ENCODE measurements at places on chromosomes 5 and 9.

- DNase-seq: no peak
Measured at GRCh38 chr5:66829358-66829674, 233.1 kb downstream of the MAST4 start.

GRCh38 chr5:79235261-79235633 lies 684 bp upstream of the JMY start:
- no peak for DNase-seq

GRCh38 chr5:64018966-64019365 lies 56.7 kb upstream of the HTR1A start:
- DNase-seq: no peak

- no peak for DNase-seq
Measured at GRCh38 chr5:143094087-143094521, 309.4 kb downstream of the NR3C1 start.

DNA sequence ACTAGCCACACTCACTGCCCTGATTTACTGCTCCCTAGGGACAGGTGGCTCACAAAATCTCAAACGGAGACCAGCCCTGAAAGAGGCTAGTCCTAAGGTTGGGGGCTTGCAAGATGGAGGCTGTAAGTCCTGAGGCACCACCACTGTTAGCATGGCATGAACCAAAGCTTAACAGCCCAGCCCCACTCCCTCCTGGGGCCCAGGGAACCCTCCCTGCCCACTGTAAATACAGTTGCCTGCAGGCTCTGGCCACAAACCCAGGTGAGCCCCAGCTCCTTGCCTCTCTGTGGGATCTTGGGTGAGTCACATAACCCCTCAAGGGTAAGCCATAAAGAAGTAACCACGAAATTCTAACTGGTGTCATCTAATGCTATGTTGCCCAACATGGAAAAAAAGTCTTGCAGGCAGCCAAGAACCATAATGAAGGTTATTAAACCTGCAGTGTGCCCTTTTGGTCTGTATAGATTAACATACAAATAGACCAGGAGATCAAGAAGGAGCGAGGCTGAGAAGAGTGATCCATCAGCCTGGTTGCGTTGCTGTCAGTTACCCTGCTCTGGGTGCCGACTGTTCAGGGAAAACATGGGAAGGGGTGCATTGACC lies 1.7 kb upstream of the POMT1 start:
- DNase-seq: peak; percentile 23

- DNase-seq: no peak
Measured at GRCh38 chr9:26296910-26297572, 595.6 kb downstream of the CAAP1 start.

- DNase-seq: no peak
Measured at GRCh38 chr5:150651924-150652671, 9.0 kb upstream of the MYOZ3 start.

GRCh38 chr9:92232190-92232589 lies 61.3 kb downstream of the IARS1 start:
- no peak for DNase-seq

DNA sequence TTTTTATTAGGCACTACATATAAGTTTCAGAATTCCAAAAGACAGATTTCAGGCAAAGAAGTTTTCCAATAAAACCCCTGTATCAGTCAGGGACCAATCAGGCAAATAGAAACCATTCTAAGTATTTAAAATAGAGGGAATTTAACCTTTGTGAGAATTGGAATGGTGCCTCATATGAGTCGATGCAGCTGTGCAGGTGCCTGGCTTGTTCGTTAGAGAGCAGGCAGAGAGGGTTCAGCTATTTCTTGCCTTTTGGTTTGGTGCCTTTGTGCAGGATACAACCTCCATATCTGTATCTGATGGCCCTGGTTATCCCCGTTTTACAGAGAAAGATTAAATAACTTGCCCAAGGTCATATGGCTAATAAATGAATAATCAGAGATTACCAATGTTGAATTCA lies 6.0 kb upstream of the DDX4 start:
- no peak for DNase-seq

- no peak for DNase-seq
Measured at GRCh38 chr5:1552521-1553255, 28.9 kb upstream of the LPCAT1 start.

DNA sequence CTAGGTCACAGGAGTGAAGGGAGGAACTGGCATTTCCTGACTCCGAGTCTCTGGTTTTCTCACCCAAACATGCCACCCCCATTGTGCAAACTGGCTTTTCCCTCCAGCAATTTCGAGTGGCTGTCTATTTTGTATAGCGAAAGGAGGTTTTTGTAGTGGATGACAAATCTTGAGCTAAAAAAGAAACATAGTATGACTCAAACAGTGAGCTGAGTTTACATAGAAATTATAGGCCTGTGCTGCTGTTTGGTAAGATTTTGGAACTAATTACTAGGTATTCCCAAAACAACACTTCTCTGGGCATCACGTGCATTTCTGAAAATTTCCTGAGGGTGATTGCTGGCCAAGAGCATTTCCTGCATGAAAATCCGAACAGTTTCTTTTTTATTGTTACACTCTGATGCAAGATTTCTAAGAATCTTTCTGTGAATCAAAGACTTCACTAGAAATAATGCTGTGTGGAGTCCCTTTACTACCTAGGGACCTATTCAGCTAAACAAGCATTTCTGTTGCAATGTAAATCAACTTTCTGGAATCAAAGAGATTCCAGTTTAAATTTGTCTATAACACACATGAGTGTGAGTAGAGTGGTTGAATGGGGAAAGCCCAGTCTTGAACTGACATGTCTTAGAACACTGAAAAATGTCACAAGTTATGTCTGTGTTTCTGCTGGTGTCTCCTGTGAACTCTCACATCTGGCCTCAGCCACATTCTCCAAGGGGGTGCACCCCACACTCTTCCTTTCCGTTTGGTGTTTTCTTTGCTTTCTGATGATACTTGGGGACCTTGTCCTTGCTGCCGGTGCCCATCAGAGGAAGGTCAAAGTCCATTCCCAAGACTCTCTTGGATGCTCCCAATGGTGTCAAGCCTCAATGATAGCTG lies 33.3 kb upstream of the DAPK1 start:
- no peak for DNase-seq

DNA sequence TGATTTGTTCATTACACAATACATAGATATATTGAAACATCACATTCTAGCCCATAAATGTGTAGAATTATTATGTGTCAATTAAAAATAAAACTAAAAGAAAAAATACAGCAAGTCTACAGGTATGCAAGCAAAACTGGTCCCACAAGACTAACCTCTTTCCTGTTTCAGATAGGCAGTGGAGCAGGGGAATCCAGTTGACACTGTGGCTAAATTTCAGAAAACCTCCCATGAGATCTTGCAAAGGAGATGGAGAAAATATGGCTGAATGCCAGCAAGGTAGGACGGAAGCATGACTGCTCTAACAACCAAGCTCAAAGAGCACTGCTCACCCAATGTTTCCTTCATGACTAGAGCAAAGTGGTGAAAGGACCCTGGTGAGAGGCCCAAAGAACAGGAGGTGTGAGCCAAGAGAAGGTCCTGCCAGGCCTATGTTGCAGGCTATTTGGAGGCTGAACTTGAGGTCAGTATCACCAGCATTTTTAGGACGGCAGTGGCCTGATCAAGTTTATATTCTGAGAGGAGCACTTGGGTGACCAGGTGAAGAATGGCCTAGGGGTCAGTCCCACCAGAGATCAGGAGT lies 1.1 kb upstream of the SH3TC2 start:
- no peak for DNase-seq

- DNase-seq: no peak
Measured at GRCh38 chr5:1638658-1639400, 115.1 kb upstream of the LPCAT1 start.

- no peak for DNase-seq
Measured at GRCh38 chr5:90480699-90481098, 6.0 kb downstream of the POLR3G start.

GRCh38 chr5:132774406-132774805 lies 2.6 kb downstream of the SEPTIN8 start:
- no peak for DNase-seq

DNA sequence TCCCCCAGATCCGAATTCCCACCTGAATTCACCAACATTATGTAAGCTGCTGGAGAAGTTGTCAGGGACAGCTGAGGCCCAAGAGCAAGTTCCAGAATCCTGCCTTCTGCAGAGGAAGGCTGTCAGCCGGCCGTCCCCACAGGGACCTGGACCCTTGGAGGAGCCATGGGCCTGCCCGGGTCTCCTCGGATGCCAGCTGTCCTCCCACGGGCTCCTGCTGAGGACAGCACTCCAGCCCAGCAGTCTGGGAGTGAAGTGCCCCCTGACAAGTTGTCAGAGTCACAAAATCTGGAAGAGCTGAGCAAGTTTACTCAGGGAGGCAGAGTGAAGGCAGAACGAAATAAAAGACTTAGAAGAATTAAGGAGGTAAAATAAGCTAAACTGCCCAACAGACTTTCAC lies 192.5 kb upstream of the DAPK1 start:
- no peak for DNase-seq

DNA sequence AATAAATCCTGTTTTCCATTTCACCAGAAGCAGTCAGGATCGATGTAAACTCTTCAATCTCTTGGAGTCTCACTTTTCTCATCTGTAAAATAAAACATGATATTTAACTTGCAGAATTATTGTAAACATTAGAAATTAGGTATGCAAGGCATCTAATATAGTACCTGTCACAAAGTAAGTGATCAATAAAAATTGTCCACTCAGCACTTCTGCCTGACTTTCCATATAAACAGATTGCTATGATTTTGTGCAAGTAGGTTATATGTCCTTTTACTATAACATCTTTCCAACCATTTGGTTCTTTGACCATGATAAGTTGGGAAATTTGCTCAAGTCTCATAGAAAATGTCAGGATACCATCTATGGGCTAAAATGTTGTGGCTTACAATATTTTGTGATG lies 148.8 kb upstream of the MTAP start:
- DNase-seq: no peak

DNA sequence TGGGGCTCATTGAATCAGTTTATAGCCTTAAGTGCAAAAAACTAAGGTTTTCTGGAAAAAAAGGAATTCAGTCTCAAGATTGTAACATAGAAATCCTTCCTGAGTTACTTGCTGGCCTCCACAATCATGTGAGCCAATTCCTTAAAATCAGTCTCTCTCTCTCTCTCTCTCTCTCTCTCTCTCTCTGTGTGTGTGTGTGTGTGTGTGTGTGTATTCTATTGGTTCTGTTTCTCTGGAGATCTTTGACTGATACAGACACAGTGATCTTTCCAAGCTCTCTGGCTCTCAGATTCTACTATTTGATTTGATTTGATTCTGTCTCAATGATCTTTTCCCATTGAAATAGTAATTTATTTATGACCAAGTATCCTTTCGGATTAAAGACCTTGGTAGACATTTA lies 74.6 kb downstream of the CFAP95 start:
- DNase-seq: no peak

DNA sequence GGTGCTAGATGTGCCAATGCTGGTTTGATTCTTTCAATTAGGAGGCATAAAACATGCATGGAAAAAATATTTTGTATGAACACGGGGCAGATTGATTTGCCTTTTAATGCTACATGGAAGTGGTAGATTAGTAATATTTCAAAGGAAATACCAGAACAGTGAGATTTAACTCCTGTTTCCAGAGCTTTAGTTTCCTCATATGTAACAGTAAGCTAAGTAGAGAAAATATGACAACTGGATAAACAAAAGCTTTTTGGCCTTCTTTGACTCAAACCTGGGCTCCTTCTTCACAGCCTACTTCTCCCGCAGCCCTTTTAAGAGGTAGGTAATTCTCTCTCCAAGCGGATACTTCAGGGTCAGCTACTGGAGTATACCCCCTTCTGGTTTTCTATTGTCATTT lies 254.2 kb upstream of the TRPC7 start:
- DNase-seq: no peak

DNA sequence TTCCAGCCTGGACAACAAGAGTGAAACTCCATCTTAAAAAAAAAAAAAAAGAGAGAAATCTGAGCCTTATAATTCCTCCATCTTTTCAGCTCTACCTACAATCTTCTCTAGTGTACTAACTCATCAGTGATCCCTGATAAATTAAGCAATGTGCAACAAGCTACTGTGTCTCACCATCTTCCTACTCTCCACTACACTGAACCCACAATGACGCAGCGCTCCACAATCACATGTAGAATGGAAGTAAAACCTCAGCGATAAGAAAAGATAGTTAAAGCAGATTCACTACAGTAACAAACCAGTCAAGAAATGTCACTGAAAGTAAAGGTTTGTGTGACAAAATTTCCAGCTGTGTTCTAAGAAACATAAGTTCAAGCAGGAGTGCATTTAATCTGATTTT lies 13.5 kb downstream of the ABCA1 start:
- DNase-seq: no peak

GRCh38 chr9:124038790-124039633 lies 27.4 kb downstream of the LHX2 start:
- DNase-seq: no peak

DNA sequence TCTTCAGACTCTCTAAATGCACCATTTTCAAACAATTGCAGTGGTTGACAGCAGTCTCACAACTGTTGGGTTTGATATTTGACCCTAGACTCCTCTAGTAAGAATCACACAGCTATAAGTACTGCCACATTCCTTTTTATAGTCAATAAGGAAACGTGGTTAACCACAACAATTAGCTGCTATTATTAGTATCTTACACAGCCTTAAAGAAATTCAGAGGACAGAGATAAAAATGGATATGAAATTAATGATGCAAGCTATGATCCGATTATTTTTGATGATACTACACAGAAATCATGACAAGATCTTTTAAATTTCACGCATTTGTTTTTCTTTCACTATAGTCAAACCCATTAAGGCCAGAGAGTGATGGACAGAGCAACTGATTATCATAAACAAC lies 288.6 kb upstream of the C9orf72 start:
- no peak for DNase-seq

DNA sequence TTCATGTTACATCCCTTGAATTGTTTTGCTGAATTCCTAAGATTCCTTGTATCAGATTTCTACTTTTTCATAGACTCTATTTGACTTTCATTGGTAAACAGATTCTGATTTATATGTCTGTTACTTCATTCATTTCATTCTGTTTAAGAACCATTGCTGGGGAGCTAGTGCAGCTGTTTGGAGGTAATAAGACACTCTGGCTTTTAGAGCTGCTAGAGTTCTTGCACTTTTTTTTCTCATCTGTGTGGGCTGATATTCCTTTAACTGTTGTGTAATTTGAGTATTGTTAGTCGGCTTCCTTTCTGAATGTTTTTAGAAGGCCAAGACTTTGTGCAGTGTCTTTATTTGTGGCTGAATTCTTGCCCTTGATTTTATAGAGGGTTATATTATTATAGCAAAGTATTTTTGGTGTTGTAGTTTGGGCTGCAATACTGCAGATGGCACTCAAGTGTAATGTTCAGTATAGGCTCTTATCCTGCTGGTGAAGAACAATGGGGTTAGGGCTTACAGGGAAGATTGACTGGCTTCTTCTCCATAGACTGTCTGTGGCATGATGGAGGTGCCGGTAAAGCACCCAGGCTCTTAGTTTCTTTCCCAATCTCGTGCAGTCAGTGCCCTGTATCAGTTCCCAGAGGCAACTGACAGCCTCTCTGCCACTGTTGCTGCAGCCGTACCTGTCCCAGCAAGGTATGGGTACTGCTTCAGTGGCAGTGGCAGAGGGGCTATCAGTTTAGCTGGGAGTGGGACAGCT lies 162.2 kb downstream of the OXCT1 start:
- no peak for DNase-seq

- no peak for DNase-seq
Measured at GRCh38 chr5:11851965-11852716, 52.1 kb downstream of the CTNND2 start.
